ENCODE measurements at places on chromosomes 3 and 15.

GRCh38 chr15:27574541-27575054 is 524.5 kb downstream of the OCA2 start:
- DNase-seq = no peak

GRCh38 chr3:189573004-189573403 is 58.2 kb upstream of the TP63 start:
- no peak for DNase-seq

DNA sequence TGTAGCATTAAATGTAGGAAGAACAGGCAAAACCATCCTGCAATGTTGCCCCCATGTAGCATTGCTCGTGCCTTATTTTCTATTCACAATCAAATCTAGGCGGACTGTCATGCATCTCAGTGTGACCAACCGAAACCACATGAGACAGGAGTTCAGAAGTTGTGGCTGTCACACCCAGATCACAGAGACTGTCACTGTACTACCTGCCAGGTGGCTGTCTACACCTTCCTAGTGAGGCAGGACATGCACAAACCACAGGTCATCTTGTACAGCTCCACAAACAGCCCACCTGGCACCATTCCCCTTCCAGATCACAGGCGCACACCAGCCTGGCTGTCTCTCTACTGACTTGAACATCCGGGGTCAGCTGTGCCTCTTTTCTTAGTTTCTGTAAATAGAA is 392.8 kb downstream of the OCA2 start:
- DNase-seq = no peak

- DNase-seq = no peak
Measured at GRCh38 chr15:28873585-28874190, 12.1 kb upstream of the APBA2 start.

DNA sequence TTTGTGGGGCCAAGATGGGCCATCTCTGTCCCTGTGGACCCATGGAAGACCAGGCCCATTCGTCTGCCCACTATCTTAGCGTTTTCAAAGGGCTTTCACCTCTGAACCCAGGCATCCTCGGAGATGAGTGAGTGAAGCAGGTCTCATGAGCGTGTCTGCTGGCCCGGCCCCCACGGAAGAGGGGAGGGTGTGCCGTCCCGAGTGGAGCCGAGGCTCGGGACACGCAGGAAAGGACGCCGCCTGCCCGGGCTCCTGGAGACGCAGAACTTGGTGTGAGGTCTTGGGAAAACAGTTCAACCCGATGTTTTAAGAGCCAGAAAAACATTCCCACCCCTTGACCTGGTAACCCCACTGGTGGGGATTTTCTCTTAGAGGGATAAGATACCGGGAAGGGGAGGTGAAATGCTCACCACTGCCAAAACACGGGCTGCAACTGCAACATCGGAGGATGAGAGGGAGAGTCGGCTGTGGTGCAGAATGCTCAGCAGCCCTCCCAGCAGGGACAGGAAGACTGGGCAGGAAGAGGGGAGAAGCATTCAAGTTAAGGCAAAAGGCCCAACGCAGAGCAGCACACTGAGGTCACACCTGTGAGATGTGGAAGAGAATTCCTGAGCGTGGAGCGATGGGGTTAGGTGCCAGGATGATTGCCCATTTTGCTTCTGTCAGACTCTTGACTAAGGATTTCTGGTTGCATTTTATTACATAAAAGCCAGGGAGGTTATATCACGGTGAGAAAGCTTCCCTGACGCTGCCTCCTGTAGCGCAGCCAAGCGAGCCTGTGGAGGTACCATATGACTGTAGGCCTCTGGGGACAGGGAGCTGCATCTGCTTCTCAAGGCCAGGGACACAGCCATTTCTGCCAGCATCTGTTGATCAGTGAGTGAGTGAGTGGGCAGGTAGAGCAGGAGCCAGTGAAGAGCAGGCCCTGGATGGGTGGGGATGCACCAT is 14.1 kb upstream of the STAB1 start:
- DNase-seq = no peak

- no peak for DNase-seq
Measured at GRCh38 chr15:52997123-52997522, 207.0 kb upstream of the ONECUT1 start.

- no peak for DNase-seq
Measured at GRCh38 chr3:45283471-45283870, 57.4 kb upstream of the TMEM158 start.

DNA sequence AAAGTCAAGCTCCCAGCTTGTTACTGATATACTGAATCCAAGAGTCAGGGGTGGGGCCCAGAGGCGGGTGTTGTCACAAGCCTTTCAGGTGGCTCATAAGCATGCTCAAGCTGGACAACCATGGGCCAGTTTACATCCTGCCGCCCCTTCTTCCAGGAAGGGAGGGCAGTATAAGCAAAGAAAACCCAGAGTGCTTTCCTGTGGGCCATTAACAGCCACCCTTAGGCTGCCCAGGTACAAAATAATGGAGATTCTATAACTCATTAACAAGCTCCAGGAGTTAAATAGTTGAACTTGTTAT is 183.2 kb downstream of the NTRK3 start:
- no peak for DNase-seq

DNA sequence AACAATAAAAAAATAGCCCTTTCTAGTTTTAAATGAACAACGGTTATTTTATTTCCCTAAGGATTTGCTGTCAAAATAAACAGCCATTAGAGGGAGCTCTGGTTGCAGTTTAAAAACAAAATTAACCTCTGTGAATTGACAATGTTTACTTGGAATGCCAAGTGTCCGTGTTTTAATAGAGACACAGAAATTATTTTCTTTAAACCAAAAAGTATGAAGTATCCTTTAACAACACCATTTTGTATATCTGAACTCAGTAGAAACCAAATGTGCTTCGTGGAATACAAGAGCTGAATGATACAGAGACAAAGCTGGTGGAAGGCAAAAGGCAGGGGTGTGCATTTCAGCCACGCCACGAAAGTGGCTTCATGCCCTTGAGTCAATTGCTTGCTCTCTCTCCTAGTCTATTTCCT is 74.4 kb downstream of the MOBP start:
- no peak for DNase-seq

GRCh38 chr3:189076449-189076848 is 95.3 kb upstream of the TPRG1 start:
- DNase-seq = no peak

GRCh38 chr3:139642996-139643395 is 34.8 kb downstream of the NMNAT3 start:
- no peak for DNase-seq

- no peak for DNase-seq
Measured at GRCh38 chr3:32313723-32314473, 75.4 kb downstream of the CMTM8 start.

DNA sequence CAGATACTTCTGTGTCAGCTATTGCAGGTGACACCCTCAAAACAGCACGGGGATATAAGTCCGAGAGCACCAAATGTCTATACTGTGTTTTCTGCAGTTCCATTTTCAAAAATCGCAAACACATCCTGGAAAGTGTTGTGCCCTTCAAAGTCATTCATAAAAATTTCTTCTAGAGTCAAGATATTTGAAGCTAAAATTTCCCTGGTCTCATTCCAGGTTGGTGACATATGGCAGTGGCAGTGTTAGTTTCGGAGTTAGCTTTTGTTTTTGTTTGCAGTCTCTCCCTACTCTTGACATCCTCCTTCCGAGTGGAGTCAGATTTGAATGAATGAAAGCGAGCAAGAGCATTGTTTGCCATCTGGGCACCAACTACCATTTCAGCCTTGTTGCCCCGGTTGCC is 3.2 kb upstream of the FSIP1 start:
- DNase-seq = no peak

- no peak for DNase-seq
Measured at GRCh38 chr15:70509731-70510143, 253.6 kb downstream of the UACA start.

DNA sequence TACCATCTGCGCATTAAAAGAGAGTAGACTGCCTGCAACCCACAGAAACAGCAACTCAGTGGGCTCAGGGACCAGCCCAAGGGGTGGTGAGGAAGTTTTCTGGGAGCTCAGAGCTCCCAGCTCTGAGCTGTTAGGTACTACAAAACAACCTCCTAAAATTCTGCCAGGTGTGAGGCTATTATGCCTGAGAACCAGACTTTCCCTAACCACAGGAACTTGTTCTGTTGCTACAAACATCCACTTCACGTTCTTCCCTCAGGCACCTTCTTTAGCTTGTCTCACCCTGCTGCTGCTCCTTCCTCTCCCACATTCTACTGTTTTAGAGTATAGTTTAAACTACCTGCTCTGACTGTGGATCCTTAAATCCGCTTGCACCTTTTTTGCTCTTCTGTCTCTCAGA is 399.4 kb downstream of the ROBO1 start:
- no peak for DNase-seq

DNA sequence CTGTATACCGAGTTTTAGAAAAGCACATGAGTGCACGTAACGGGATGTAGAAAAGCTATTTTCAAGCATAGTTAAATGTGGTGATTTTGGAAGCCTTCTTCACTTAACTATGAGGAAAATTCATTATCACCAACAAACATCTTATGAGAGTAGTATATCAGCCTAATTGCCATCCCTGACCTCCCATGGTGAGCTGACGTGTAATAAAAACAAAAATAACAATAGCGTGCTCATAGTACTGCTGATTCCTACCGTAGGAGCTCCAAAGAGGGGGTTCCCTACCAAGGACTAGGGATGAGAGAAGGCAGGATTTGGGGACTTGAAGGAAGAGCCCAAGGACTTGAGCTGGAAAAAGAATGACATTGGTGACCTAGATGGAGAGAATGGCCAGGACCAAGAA is 16.9 kb downstream of the ST8SIA2 start:
- DNase-seq = no peak

DNA sequence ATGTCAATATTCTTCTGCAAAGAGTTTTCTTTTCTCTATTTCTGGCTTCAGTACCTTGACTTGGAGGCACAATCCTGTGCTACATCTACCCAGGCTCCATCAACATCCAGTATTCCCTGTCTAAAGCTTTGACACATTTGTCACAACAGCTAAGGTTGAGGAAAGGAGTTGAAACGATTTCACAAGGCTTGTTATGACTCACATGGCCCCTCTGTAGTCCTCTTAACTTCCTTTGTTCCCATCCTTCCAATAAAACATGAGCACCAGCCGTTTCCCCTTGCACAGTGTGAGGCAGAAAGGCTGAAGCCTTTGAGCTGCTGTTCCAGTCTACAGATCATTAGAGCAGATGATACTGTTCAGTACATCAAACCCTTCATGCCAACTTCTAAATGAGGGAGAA is 163.0 kb upstream of the TMCO5A start:
- DNase-seq = no peak

GRCh38 chr3:116216761-116217160 is 228.5 kb downstream of the LSAMP start:
- DNase-seq = no peak

DNA sequence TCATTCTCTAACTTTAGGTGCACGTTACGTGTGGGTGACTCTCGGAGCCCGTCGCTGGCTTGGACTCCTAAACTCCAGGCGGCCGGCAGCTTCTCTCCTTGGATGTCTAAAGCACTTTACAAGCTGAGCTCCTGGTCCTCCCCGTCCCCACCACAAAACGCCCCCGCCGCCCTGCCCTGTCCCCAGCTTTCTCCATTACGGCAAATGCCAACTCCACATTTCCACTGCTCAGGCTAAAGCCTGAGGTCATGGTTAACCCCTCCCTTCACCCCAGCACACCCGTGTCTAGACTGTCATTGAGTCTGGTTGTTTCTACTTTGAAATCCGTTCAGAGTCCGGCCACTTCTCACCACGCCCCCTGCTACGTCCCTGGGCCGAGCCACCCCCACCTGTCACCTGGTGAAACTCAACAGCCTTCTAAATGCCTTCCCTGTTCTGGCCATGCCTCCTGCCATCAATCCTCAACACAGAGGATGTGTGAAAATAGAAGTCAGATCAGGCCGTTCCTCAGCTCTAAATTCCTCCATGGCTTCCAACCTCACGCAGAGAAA is 8.1 kb upstream of the PCSK6 start:
- no peak for DNase-seq

- no peak for DNase-seq
Measured at GRCh38 chr15:25890529-25890928, 27.4 kb upstream of the ATP10A start.

DNA sequence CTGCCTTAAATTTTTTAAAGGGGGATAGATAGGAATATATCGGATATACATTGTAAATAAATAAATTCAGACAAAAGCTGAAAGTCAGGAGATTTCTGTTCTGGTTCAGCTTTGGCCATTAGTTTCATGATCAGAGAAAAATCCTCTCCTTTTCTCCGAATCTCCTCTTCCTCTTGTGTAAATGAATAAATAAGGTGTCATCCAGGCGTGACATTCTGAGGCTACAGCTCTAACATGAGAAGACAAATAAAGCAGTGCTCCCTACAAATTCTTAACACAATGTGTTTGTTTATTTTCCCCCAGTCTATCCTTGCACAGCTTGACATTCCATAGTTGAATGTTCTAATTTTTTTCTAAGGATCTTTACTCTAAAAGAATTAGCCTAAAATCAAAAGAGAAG is 9.4 kb upstream of the MB21D2 start:
- DNase-seq = no peak

DNA sequence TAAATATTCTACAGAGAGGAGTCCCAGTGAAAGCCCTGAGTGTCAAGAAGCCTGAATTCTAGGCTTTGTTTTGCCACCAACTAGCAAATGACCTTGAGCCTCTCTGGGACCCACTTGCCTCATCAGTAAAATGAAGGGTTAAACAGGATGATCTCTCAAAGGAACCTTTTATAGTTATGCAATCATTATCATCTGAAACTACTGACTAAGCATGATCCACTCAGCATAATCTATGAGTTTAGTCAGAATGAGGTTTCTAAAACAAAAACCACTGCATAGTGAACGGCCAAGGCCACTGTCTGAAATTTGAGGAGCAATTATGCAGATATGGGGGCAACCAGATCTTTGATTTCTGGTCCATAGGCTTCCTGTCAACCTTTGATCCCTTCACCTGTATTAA is 319.0 kb downstream of the MECOM start:
- no peak for DNase-seq

GRCh38 chr3:134353831-134354611 is 20.2 kb downstream of the AMOTL2 start:
- no peak for DNase-seq

GRCh38 chr3:39788128-39788883 is 21.1 kb upstream of the MYRIP start:
- DNase-seq = no peak

- no peak for DNase-seq
Measured at GRCh38 chr3:63126530-63126929, 151.6 kb upstream of the SYNPR start.
